ENCODE measurements at places on chromosomes 5 and 9.

- DNase-seq, result no peak
Measured at GRCh38 chr5:112614285-112614684, 123.4 kb upstream of the APC start.

DNA sequence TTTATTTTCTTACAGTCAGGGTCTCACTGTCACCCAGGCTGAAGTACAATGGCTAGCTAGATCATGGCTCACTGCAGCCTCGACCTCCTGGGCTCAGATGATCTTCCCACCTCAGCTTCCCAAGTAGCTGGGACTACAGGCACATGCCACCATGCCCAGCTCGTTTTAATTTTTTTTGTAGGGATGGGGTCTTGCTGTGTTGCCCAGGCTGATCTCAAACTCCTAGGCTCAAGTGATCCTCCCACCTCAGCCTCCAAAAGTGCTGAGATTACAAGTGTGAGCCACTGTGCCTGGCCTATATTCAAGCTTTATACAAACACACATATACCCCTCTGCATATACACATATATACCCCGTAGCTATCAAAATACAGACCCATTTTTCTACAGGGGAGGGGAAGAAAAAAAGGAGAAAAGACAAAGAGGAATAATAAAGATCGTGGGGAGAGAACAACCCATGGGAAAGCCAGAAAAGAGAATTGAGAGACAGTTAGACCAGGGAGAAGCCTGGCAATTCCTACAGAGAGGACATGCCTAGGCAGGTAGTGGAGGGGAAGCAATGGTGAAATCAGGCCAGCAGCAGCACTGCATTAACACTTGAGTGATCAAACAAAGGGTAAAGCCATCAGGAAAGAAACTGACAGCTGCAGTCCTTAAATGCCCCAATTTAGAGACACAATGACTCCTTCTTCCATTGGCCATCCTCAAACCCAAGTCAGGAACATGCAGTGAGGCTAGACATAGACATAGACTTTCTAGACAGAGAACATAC is 102.7 kb downstream of the EFNA5 start:
- no peak for DNase-seq

GRCh38 chr5:172770374-172770674 is 671 bp downstream of the DUSP1 start:
- no peak for DNase-seq

DNA sequence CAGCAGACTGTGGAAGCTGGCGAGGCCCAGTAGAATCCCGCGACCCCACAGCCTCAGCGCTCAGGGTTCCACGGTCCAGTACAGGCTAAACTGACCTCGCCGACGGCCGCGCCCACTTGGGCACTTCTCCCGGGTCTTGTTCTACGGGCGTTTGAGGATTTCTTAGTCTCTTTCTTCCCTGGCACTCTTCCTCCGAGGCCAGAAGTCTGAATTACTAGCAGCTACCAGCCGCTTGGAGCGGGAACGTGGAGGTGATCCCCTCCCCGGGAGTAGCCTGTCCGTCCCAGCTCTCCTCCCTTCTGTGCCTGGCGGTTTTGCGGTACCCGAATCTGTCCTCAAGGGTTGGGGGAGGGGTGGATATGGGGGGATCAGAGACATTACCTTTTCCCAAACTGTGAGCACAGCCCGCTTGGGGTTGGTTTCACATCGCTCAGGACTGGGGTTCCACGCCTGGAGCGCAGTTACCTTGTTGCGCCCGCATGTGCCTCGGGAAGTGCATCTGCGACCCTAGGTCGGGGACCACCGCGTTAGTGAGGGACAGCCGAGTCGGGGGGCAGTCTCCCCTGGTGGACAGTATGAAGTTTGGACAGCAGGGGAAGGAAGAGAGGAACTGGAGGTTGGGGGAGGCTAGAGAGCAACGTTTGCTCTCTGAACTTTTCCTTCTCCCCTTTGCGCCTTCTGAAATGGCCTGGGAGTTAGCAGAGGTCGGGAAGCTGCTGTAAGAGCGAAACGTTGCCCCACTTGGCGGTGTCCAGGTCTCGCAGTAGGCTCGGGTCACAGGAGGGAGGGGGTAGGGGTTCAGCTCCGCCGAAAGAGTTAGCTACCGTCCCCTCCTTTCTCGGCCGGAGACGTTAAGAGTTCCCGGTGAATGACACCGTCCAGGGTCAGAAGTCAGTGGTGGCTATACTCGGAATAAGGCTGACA is 190.8 kb downstream of the MEF2C start:
- DNase-seq, result peak; percentile 53

GRCh38 chr5:73199671-73200070 is 26.7 kb downstream of the TMEM174 start:
- no peak for DNase-seq

- DNase-seq, result peak; percentile 27
Measured at GRCh38 chr9:137785704-137786161, 91.8 kb upstream of the CACNA1B start.
